ENCODE measurements at places on chromosomes 1 and 21.

- ATAC-seq, result no peak
These were observed 96.4 kb downstream of the GLIS1 start for GRCh38 chr1:53642607-53643006.

DNA sequence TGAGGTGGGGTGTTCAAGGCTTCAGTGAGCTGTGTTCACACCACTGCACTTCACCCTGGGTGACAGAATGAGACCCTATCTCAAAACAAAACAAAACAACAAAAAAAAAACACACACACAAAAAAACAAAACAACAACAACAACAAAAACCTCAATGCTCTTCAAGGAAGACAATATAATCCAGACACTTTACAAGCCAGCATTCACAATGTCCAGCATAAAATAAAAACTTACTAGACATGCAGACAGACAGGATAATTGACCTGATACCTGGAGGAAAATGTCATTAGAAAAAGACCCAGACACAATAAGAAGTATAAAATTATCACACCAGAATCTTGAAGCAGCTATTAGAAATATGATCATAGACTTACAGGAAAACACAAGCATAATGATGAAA is 39.0 kb upstream of the BACE2 start:
- ATAC-seq, result no peak

- no peak for ATAC-seq
These were observed 35.6 kb downstream of the ST7L start for GRCh38 chr1:112583366-112583765.

- no peak for ATAC-seq
These were observed 45.0 kb downstream of the XCL1 start for GRCh38 chr1:168621356-168621755.

Data from activated CD4-positive, CD25-positive, alpha-beta regulatory T cell treated with anti-CD3 and anti-CD28 coated beads, Interleukin-2, amount 50 U/mL, for 24 hours (primary cell).